ENCODE measurements at places on chromosomes 11 and 22.

GRCh38 chr11:114132944-114133394, 73.5 kb downstream of the ZBTB16 start:
- DNase-seq = peak; percentile 12

DNA sequence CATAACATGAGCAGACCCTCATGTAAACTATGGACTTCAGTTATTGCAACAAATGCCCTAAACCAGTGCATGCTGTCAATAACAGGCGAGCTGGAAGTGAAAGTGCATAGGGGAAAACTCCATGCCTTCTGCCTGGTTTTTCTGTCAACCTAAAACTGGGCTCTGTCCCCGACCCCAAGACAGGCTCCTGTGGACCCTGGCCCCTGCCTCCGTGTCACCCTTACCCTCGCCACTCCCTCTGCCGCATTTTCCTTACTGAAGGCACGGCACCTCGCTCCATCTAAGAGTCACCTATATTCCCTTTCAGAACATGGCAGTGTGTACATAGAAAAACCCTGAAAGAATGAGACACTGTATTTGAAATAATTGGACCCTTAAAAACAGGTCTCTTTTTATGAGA, 151.3 kb downstream of the SHANK2 start:
- DNase-seq = no peak

DNA sequence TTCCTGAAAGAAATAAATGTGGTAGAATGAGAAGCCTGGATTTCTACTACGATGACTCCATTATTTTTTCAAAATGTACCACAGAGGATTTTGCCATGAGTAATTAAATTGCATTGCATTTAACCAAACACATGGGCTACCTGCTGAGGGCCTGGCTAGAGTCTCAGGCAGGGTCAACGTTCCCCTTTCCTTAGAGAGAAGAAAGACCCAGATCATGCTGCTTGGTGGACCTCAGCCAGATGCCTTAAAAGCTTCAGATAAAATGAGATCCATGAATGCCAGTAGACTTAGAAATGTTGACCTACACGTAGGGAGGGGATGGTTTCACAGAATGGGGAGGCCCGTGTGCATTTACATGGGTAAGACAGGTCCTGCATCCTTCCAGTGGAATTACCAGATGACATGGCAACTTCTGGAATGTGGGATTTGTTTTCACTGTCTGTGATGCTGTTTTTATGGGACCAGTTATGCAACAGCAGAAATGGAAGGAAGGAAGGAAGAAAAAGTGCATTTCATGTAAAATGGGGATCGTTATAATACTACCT, 1069.4 kb downstream of the NTM start:
- peak; percentile 30 for DNase-seq

DNA sequence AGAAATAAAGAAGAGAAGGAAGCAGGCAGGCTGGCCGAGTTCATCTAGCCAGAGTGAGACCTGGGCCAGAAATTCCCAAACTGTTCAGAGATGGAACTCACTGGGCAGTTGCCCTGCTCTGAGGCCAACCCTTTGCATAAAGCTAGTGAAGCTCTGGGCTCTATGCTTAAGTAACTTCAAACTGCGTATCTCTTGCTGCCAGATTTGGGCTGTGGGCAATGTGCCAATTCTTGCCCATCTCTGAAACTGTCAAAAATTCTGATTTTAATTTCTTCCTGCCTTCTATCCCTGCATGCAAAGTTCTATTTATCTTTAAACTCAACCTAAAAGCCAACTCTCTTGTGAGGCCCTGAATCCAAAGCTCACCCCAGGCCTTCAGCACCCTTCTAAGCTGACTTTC, 36.2 kb upstream of the HEPHL1 start:
- no peak for DNase-seq

All from astrocyte (in vitro differentiated cells and primary cell).